ENCODE measurements at places on chromosomes 6 and 20. TPM values are rescaled to one million over a fixed set of nuclear protein-coding genes. Genes with fewer than 3 reads are reported as not detected.

DNA sequence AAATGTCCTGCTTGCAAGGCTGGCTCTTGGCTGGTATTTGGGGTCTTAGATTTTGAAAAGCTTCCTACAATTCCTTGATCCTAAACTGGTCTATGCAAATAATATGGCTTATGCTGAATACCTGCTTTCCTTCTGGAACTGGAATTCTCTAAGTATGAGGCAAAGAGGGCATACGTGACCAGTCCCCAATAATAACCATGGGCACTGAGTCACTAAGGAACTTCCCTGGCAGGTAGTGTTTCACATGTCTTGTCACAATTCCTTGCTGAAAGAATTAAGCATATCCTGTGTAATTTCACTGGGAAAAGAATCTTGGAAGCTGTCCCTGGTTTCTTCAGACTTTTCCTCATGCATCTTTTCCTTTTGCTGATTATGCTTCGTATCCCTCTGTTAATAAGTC lies 106.5 kb downstream of the MMS22L start:
- DNase-seq: no peak

Gene SPAG4
- polyA plus RNA-seq: 5.9 TPM

DNA sequence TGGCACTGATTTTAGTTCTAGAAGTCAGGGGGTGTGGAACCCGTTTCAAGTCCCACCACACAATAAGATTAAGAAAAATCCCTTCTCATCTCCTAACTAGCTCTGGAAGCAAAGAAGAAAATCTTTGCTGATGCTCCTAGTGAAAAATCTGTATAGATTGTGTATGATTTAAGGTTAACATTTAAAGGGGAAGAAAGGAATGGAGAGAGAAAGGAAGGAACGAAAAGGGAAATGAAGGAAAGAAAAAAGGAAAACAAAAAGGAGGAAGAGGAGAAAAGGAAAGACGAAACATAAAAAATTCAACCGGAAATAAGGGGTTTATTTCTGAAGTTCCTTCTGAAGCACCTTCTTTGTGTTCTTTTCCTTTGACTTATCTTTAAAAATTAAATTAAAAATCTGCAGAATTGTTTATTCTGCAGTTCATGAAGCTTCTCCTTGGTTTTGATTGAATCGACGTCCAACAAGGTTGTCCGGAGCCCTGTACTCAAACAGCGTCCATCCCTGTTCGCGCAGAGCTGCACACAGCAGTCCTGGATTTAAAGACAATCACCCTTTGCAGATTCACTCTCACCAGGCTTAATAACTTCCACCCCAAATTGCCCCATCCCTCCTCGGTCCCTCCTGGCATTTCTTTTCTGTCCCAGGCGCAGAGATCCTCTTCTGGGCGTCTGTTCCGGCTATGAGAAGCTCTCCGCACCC lies 1.6 kb upstream of the TFAP2B start:
- peak; percentile 46 for DNase-seq

Gene LRRN4
- not detected for polyA plus RNA-seq

DNA sequence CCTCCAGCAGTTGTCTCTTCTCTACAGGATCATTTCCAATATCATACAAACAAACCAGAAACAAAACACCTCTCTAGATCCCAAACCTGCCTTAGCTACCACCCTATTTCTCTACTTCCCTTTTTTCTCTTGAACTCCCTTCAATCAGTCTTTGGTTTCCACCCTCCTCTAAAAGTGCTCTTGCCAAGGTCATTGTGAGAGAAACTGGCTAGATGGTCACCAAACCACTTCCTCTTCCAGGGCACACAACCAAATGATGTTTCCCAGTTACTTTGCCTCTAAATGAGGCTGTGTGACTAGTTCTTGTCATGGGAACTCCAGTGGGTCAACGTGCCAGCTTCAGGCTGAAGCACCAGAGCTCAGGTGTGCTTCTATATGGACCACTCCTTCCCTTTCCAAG lies 85.8 kb upstream of the ARMC2 start:
- no peak for DNase-seq

GRCh38 chr6:138592749-138593123 lies 93.4 kb upstream of the NHSL1 start:
- no peak for DNase-seq

DNA sequence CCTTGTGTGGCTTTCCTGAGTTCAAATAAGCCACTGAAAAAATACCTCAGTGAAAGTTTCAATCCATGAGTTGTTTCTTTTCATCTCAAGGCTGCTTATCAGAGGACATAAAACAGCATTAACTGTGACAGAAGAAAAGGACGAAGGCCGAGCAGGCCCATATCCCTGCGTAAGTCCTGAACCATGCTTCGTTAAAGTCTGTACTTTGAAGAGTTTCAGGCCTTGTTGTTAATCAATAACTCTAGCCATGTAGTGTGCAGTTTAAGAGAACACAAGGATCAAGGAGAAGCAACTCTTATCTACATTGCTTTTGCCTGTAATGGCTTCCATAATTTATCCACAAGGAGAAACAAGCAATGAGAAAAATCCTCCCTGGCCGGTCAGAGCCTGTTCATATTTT lies 165.4 kb downstream of the UST start:
- DNase-seq: no peak

DNA sequence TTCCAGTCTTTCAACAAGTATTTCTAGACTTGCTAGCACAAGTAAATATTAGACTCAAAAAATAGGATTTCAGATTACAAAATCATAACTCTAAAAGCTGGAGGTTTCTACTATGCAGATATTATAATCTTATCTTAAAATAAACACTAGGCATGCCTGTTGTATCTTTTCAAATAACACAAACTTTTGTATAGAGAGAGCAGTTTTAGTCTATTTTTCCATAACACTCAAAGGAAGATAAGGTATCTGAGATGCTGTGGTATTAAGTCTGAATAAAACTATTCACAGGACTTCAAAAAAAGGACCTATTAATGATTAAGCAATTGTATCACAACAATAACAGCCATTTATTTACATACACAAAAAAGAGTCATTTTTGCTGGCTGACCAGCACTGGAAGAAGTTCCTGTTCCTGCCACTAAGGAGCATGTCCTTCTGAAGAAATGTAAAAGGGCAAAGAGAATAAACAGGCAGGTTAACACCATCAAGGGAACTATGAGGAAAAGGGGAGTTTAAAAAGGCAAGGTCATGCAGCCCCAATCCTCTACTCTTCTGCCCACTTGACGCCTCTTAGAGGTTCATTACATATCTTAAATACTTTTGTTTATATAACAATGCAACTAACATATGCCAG lies 39.4 kb downstream of the REPS1 start:
- no peak for DNase-seq

DNA sequence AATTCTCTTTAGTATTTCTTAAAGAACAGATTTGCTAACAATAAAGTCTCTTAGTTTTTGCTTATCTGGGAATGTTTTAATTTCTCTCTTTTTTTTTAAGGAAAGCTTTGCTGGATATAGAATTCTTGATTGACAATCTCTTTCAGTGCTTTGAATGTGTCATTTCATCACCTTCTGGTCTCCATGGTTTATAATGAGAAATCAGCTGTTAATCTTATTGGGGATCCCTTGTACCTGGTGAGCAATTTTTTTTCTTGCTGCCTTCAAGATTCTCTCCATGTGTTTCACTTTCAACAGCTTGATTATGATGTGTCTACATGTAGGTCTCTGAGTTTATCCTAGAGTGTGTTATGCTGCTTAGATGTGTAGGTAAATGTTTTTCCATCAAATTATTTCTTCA lies 16.4 kb upstream of the PSMF1 start:
- DNase-seq: no peak

Gene KIF25
- polyA plus RNA-seq: not detected

Gene CALHM6
- polyA plus RNA-seq: 0.31 TPM

DNA sequence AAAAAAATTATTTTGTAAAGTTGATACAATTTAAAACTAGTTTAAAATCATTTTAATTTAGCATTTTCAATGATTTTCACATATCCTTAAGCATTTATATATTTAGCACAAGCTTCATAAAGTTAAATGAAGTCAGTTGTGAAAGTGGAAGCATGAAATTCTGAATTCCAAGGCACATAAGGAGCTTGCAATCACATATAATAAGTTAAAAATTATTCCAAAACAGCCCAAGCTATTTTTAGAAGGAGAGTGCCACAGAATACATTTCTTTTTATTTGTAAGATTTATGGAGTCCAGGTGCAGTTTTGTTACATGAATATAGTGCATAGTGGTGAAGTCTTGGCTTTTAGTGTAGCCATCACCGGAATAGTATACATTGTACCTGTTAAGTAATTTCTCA lies 3.2 kb upstream of the LGSN start:
- no peak for DNase-seq

- DNase-seq: no peak
Measured at GRCh38 chr6:129105793-129106192, 222.9 kb downstream of the LAMA2 start.

- DNase-seq: no peak
Measured at GRCh38 chr6:132392270-132392646, 9.0 kb downstream of the MOXD1 start.

DNA sequence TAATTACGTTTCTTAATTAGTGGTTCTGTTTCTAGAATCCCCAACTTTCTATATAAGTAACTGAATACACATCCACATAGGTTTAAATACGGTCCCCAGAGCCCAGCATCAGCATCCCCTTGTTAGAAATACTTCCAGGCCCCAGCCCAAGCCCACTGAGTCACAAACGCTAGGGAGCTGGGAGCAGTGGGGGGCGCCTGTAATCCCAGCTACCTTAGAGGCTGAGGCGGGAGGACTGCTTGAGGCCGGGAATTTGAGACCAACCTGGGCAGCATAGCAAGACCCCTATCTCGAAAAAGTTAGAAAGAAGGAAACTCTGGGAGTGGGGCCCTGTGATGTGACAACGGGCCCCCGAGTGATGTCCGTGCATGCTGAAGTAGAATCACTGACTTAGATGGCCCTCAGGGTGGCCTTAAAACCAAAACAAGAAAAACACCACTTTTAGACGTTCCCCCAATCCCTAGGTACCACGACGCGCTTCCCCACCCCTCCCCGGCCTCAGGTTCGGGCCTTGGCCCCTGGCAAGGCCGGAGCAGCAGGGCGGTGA lies 1.3 kb upstream of the PPP1R3G start:
- no peak for DNase-seq

DNA sequence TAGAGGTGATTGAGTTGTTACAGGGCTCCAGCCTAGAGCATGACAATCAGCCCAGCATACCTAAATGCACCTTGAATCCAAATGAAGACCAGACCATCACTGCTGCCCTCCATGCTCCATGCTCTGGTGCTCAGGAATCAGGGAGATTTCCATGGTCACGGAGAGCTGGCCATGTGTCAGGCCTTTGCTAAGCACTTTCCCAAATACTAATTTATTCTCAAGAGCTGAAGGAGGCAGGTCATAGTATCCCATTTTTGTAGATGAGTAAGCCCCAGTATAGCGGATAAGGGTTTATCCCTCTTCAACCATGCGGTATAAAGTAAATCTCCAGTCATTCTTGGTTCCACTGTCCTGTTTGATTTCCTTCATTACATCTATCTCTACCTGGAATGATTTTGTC lies 240.8 kb downstream of the TFAP2A start:
- no peak for DNase-seq

Gene SUMO4
- polyA plus RNA-seq: not detected
